Fibroblast of the aortic adventitia (primary cell): ENCODE measurements at places on chromosomes 12 and 14.

DNA sequence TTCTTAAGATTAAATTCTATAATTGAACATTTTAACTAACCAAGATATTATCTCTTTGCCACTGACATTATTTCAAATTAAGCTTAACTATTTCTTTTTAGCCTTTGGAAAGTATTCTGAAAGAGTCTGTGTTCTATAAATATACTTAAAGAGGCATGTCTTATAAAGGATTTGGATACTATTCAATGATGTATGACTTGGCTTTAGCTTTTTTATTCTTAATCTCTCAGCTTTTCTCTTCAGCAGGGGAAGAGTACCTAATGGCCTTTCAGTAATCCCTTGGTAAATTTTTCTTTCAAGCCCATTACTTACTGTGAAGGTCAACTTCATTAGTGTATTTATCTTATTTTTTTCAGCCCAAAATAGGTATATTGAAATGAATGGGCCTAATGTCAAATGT lies 113.8 kb downstream of the LRRK2 start:
- no peak for DNase-seq

DNA sequence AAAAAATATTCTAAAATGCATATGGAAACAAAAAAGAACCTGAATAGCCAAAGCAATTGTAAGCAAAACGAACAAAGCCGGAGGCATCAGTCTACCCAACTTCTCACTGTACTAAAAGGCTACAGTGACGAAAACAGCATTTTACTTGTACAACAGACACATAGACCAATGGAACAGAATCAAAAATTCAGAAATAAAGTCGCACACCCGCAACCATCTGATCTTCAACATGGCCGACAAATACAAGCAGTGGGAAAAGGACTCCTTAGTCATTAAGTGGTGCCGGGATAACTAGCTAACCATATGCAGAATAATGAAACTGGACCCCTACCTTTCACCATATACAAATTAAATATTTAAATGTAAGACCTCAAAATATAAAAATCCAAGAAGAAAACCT lies 203.9 kb upstream of the PPFIA2 start:
- DNase-seq, result no peak

DNA sequence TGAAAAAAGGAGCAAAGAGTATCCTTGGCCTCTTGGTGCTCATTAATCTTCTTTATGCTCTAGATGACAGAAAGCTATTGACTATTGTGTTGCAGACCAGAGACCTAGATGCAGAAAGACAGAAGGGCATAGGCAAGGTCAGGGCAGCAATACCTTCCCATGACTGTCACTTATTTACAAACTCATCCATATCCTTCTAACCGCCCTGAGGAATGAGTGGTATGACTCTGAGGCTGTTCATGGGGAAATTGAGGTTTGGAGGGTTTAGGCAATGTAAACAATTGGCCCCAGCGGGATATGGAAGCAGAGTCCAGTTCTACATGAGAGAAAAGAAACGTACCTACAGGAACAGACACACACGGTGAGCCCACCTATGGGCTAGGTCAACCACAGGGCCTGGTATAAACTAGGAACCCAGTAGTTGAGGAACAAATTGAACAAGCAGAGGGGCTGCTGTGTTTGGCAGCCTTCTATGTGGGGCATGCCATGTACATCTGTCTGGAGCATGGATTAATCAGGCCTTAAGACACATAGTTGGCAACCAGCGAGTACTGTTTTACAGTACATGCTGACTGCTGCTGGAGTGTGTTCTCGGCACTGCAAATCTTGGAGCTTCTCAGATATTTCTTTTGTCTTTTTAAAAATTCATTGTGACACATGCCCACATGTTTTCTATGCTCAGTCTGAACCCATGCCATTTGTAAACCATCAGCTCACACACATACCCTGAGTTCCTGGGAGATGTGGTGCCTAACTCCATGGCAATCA lies 159.7 kb upstream of the NTF3 start:
- no peak for DNase-seq

DNA sequence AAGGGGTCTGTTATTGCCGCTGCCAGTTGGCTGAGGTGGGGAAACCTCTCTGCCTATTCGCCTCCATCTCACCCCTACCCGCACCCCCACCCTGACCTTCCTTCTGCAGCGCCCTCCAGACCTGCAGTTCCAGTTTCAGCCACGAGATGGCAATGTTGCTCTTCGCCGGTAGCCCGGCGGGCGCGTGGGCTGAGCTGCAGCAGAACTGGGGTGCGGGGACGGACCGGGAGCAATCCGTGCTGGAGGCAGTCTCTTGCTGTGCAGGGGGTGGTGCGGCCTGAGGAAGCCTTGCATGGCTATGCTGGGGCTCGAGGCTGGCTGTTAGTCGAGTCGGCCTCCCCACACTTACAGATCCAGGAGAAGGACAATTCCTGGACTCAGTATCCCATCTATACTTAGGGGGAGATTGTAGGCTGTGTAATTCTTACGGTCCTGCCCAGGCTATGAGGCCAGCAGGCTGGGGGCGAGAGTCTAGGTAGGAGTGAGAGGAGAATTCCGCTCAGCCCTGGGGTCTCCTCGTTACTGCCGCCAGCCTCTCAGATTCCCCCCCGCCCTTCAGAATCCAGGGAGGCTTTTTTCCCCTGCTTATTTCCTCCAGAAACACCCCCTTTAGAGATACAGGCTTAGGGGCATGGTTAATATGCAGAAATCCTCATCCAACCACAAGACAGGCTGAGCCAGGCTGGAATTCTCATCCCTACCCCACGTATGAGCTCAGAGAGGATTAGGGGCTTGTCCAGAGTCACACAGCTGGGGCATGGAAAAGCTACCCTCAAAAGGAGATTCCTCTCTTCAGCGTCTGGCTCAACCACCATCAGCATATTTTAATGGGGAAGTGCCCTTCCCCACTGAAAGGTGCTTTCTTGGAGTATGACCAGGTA lies 118.2 kb downstream of the AACS start:
- peak; percentile 76 for DNase-seq

DNA sequence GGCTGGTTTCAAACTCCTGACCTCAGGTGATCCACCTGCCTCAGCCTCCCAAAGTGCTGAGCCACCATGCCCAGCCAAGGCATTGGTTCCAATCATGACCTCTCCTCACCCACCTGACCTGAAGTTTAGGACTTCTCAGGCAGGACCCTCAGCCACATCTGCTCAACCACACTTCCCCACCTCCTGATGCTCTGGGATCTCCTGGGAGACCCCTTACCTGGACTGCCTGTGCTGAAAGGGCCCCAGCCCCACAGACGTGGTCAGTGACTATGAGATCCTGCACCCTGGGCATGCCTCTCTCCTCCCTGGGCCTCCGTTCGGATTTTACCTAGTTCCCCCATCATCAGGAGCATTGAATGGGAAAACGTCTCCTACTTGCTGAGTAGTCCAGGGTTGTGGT lies 18.0 kb downstream of the GSC start:
- no peak for DNase-seq

DNA sequence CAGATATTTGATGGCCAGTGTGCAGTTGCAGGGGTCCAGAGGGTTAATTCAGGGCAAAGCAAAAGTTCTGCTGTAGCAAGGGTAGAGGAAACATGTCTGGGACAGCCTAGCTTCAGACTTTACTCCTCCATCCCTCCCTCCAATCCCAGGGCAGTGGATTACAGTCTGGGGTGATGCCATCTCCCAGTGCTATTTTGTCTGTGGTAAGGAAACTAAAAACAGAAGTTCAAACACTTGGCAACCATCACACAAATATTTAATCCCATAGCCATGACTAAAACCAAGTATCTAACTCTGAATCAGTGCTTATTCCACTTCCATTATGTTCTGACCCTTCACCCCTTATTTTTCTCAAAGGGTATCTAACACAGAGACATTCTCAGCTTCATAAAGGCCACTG lies 61.8 kb downstream of the PIK3C2G start:
- peak; percentile 35 for DNase-seq
